ENCODE measurements at places on chromosomes 4 and X. TPM values are rescaled to one million over a fixed set of nuclear protein-coding genes. Genes with fewer than 3 reads are reported as not detected.

Gene GABRE
- 18.2 TPM for polyA plus RNA-seq

Gene ARHGAP6
- polyA plus RNA-seq: 10.2 TPM

Gene GIMD1
- not detected for polyA plus RNA-seq

Gene WDR17
- 0.46 TPM for polyA plus RNA-seq

Gene FGF13
- polyA plus RNA-seq: 75.0 TPM

Gene TBX22
- not detected for polyA plus RNA-seq

Gene ANXA3
- 13.0 TPM for polyA plus RNA-seq

Data from muscle of back (tissue), 13 donors.